OCI-LY7 (cell line): ENCODE measurements at places on chromosomes 11 and 22.

DNA sequence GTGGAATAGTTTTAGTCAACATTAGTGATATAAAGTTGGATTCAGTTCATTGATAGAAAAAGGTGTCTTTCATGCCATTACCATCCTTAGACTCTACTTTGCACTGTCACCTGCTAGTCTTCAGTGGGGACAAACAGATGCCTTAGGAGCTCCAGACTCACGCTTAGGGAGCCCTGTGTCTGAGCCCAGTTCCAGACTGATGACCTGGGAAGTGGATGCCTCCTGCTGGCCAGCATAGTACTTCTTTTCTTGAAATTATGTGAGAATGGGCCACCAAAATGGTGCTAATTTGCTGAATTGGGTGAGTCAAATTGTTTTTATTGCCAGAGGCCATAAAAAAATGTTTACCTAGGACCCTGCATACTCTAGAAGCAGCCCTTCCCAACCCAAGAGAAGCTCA is 53.9 kb downstream of the NOX4 start:
- DNase-seq: no peak

DNA sequence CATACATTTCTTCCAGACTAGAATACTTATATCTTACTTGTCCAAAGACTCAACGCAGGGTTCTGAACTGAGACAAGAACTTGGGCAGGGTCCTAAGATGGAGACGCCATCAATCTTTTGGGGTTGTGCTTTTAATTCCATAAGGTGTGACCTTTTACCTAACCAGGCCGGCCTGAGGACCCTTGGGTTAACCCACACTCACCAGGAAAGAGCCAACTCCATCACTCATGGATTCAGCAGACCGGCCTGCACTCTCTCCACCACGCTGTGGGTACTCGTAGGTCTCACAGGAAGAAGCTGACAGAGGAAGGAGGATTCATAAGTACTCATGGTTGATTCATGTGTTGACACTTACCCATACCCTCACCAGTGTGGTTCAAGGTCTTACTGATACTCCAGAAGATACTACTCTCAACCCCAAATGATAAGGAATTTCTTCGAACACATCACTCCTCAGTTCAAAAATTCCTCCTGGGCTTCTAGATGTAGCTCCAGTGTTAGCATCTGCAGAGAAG is 36.2 kb downstream of the USP35 start:
- DNase-seq: no peak

DNA sequence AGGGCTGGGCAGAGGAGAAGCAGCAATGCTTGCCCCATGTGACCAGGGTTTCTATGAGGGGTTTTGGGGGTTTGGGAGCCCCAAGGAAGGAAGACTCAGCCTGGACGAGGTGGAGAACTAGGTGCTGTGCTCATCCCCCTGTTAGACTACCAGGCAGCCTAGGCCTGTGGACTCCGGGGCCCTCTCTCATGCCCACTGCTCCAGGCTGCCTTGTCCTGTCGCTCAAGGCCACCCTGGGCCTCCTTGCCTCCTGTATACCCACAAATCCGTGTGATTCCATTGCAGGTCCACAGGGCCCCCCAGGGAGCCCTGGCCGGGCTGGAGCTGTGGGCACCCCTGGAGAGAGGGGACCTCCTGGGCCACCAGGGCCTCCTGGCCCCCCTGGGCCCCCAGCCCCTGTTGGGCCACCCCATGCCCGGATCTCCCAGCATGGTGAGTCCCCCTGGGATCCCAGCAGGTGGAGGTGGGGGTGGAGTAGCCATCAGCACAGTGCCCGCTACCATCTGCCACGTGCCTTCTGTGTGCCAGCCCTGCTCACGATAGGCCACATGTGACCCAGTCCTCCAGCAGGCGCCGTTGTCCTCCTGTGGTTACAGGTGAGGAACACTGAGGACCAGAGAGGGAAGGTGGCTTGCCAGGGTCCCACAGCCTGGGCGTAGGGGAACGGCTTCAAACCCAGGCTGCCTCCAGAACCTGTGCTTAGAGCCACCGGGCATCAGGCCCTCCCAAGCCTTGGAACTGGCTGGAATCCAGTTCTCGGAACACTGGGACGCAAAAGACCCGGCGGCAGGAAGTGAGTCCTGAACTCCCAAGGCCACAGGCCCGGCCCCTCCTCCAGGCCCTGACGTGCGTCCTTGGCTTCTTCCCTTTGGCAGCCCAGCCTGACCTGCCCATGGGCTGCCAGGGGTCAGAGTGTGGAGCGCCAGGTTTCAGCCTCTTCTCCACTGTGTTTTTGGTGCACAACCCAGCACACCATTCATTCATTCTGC is 26.6 kb downstream of the EMID1 start:
- DNase-seq: no peak

DNA sequence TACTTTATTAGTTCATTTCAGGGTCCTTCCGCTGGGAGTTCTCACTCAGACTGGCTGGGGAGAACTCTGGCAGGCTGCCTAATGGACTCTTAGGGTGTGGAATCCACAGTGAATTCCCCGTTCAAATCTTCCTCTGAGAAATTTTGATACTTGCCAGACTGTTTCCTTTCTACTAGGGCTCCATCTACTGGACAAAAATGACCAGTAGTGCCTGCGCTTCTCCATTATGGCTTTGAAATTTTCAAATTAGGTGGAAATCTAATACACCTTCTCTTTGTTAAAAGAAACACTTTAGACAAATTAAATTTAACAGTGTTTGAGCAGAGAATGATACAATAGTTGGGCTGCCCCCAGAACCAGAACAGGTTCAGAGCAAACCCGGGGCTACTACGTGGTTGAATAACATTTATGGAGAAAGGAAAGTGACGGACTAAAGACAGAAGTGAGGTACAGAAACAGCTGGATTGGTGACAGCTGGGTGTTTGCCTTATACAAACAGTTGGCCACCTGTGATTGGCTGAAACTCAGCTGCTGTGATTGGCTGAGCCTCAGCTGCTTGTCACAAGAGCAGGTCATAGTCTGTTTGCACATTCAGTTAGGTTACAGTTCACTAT is 52.9 kb upstream of the FDX1 start:
- peak; percentile 68 for DNase-seq

DNA sequence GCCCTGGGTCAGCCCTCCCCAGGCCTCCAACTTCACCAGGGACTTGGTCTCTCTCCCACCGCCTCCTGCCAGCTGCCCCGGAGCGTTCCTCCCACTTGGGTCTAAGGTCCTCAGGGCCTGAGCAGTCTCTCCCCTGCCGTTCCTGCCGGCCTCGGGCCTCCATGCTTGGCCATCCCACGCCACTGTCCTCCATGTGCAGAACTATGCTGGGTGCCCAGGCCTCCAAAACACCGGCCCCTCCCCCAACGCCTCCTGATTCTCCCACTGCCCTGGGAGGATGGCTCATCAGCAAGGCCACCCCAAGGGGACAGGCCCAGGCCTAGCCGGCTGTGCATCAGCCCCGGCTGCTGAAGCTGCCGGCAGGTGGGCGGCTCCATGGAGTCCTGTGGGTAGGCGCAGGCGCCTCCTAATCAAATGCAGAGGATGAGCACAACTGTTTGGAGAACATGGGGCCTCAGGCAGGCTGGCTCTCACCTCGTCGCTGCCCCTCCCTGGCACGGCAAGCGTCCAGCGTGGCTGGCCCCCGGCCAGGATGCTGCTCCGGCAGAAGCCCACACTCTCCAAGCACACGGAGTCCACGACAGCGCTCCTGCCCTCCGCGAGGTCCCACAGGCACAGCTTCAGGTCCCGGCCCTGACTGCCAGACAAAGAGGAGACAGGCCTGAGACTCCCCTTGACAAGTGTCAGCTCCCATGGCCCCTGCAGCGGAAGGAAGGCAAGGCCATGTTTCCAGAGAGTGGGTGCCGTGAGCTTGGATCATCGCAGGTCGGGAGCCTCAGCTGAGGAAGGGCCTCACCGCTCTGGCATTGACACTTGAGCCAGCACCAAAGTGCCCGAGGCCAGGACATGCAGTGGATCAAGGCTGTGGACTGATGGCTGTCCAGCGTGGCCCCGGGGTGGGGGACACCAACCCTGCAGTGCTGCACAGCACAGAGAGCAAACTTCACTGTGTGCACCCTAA is 42.6 kb downstream of the GNB1L start:
- DNase-seq: no peak

DNA sequence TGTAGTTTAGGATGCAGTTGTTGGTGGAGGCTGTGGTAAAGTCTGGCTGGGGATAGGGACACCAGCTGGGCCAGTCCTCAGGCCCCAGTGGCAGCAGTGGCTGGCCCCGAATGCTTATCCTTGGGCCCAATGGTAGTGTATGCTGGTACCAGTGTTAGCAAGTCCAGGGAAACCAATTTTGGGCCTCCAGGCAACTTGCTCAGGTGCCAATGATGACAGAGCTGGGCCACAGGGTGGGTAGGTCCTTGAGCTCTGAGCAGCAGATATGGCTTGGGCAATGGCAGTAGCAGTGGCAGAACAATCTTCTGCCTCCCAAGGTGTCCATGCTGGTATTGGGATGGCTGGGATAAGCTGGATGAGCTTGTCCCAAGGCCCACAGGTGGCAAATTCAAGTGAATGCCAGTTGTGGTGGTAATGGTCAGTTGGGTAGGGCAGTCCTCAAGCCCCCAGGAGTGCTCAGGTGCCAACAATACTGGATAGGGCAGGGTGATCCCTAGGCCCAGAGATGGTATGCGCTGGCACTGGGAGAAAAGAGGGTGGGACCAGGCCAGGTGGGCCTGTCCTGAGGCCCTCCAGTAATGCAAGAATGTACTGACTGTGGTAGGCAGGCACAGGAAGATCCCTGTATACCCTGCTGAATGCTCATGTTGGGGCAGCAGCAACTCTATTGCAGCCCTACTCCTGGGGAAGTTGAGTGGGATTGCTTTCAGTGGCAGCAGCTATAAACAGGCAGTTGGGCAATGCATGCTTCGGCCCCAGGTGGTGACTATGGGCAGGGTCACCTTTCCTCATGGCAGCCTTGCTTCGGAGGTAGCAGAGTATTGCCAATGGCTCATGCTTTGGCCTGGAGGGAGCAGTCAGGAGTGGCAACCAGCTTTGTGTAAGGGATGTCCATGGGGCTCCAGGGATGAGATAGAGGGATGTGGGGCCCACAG is 54.7 kb downstream of the KCNQ1OT1 start:
- DNase-seq: no peak

GRCh38 chr11:45543808-45544422 is 121.5 kb downstream of the CHST1 start:
- peak; percentile 2 for DNase-seq

- DNase-seq: no peak
Observed at GRCh38 chr11:125156346-125157117, 8.0 kb upstream of the PKNOX2 start.

GRCh38 chr11:130181295-130182272 is 22.0 kb downstream of the ST14 start:
- peak; percentile 98 for DNase-seq

- no peak for DNase-seq
Observed at GRCh38 chr11:86748296-86748695, 52.0 kb upstream of the PRSS23 start.

- DNase-seq: peak; percentile 44
Observed at GRCh38 chr22:46070803-46071450, 79.4 kb upstream of the PPARA start.

GRCh38 chr11:92976681-92977080 is 7.2 kb downstream of the MTNR1B start:
- no peak for DNase-seq

GRCh38 chr11:66478729-66479393 is 1.4 kb upstream of the DPP3 start:
- DNase-seq: peak; percentile 71

- DNase-seq: peak; percentile 19
Observed at GRCh38 chr11:125591649-125592304, 875 bp upstream of the STT3A start.

GRCh38 chr11:83115026-83115425 is 41.9 kb upstream of the PCF11 start:
- DNase-seq: no peak
